ENCODE measurements at places on chromosomes 7 and 10. TPM values are rescaled to one million over a fixed set of nuclear protein-coding genes. Genes with fewer than 3 reads are reported as not detected.

GRCh38 chr7:44703921-44704320 lies 44.7 kb upstream of the ZMIZ2 start:
- no peak overlapping the region for H3K27ac ChIP-seq
- no peak for DNase-seq
- no peaks in the 10 kb centered on the region for H3K4me1 ChIP-seq
- peaks cover 14% of the 10 kb centered on the region for H3K36me3 ChIP-seq

DNA sequence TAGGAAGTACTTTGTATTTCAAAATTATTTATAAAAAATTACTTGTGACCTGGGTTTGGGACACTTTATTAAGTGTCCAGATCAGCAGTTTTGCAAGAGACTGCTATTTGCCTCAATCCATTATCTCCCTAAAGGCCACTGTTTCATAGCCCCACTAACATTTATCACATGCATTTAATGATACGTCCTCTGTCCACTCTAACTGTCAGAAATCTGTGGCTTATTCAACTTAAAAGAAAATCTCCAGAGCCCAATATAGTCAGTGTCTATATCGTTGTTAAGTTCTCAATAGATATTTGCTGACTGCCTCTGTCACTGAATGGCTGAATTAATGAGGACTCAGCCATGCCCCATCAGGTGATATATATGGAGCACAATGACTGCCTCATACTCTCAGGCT lies 553.9 kb upstream of the POM121L12 start:
- H3K27me3 ChIP-seq, result no peaks in the 10 kb centered on the region
- no peaks in the 10 kb centered on the region for H3K36me3 ChIP-seq
- H3K4me1 ChIP-seq, result no peaks in the 10 kb centered on the region
- H3K27ac ChIP-seq, result no peak overlapping the region

Gene CHAT
- total RNA-seq, result not detected

GRCh38 chr10:11396311-11396955 lies 215.0 kb downstream of the USP6NL start:
- H3K4me1 ChIP-seq, result no peaks in the 10 kb centered on the region
- H3K4me3 ChIP-seq, result no peak overlapping the region
- H3K27ac ChIP-seq, result no peak overlapping the region
- no peaks in the 10 kb centered on the region for H3K36me3 ChIP-seq

Gene KLLN
- total RNA-seq, result 0.57 TPM

Gene ANKRD30A
- not detected for total RNA-seq

- peaks cover 22% of the 10 kb centered on the region for H3K4me1 ChIP-seq
- H3K27me3 ChIP-seq, result no peaks in the 10 kb centered on the region
- peak overlapping the region; percentile 35 for H3K27ac ChIP-seq
- DNase-seq, result no peak
- H3K4me3 ChIP-seq, result no peak overlapping the region
Observed at GRCh38 chr7:116434820-116435341, 64.7 kb upstream of the CAV2 start.

Gene GPR158
- 9.0 TPM for total RNA-seq

GRCh38 chr10:43569681-43570080 lies 4.7 kb downstream of the ZNF239 start:
- DNase-seq, result no peak
- H3K36me3 ChIP-seq, result 0 out of 2 replicates have a peak, but pooled peaks cover 12% of the 10 kb centered on the region
- no peak overlapping the region for H3K4me3 ChIP-seq
- peaks cover 7% of the 10 kb centered on the region for H3K4me1 ChIP-seq
- no peaks in the 10 kb centered on the region for H3K27me3 ChIP-seq

GRCh38 chr10:93437086-93437945 lies 44.8 kb downstream of the MYOF start:
- H3K4me3 ChIP-seq, result peak overlapping the region; percentile 37
- peak overlapping the region; percentile 99 for H3K27ac ChIP-seq
- DNase-seq, result peak; percentile 74
- H3K36me3 ChIP-seq, result no peaks in the 10 kb centered on the region
- no peaks in the 10 kb centered on the region for H3K27me3 ChIP-seq
